ENCODE measurements at places on chromosomes 6 and 20.

GRCh38 chr6:85449388-85449817 is 480 bp upstream of the NT5E start:
- no peak for DNase-seq

- no peak for DNase-seq
These were observed 14.4 kb upstream of the SLC17A2 start for GRCh38 chr6:25944688-25945574.

DNA sequence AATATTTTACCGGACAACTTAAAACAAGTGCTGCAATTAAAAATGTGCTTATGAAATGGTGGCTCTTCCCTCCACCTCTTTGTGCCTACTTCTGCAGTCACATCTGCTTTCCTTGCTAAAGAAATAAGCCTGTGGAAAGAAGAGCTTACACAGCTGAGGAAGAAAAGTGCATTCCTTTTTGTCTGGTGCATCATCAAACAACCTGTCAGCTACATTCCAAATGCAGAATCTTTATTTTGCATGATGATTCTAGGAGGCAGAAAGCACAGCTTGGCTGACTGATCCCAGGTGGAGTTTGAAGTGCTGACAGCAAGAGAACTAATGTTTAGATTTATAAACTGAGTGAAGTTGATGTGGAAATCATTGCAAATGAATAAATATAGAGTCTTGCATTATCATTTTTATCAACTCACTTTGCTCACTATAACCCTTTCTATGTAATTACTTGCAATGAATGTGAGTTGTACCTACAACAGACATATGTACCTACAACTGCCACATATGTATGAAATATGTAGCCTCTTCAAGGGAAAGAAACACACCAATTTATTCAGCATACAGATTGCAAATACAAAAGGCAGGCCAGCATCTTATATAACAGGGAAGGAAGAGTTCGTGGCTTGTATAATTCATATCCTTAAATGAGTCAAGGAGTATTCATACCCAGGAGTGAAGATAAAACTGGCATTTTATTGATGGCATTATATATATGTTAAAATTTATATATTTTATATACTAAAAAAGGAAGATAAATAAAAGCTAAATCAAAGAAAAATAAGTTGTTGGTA is 223.4 kb upstream of the MCHR2 start:
- DNase-seq, result no peak

DNA sequence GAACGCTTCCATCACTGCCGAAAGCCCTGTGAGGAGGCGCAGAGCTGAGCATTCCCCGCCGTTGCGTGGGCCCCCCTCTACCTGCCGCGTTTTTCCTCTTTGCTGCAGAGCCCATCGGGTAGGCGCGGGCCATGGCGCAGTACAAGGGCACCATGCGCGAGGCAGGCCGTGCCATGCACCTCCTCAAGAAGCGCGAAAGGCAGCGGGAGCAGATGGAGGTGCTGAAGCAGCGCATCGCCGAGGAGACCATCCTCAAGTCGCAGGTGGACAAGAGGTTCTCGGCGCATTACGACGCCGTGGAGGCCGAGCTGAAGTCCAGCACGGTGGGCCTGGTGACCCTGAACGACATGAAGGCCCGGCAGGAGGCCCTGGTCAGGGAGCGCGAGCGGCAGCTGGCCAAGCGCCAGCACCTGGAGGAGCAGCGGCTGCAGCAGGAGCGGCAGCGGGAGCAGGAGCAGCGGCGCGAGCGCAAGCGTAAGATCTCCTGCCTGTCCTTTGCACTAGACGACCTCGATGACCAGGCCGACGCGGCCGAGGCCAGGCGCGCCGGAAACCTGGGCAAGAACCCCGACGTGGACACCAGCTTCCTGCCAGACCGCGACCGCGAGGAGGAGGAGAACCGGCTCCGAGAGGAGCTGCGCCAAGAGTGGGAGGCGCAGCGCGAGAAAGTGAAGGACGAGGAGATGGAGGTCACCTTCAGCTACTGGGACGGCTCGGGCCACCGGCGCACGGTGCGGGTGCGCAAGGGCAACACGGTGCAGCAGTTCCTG is 693 bp downstream of the FAM50B start:
- DNase-seq, result no peak

DNA sequence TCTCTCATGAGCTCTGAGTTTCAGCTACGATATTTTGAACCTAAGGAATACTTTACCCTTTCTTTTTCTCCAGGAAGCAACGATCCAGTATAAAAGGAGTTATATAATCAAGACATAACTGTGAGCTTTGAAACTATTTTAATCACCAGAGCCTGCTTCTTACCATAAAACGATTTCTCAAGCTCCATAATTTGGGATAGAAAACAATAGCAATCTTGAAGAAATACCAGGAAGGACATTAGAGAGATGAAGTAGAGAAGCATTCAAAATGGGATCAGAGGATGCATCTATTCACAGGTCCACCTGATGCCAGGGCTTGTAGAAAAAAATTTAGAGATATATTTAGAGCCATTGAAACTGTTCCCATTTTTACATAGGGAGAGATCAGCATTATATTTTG is 135.9 kb downstream of the FUT9 start:
- no peak for DNase-seq

GRCh38 chr6:151695156-151695555 is 112.3 kb upstream of the ESR1 start:
- no peak for DNase-seq

- DNase-seq, result no peak
These were observed 31.4 kb upstream of the SIRPG start for GRCh38 chr20:1688886-1689538.

DNA sequence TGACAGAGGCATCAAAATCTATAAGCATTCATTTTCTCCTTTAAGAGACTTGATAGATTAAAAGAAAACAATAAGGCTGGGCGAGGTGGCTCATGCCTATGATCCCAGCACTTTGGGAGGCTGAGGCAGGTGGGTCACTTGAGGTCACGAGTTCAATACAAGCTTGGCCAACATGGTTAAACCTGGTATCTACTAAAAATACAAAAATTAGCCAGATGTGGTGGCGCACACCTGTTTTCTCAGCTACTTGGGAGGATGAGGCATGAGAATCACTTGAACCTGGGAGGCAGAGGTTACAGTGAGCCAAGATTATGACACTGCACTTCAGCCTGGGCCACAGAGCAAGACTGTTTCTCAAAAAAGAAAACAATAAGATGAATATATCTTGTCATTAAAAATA is 39.3 kb upstream of the LOC128125822 start:
- DNase-seq, result no peak

DNA sequence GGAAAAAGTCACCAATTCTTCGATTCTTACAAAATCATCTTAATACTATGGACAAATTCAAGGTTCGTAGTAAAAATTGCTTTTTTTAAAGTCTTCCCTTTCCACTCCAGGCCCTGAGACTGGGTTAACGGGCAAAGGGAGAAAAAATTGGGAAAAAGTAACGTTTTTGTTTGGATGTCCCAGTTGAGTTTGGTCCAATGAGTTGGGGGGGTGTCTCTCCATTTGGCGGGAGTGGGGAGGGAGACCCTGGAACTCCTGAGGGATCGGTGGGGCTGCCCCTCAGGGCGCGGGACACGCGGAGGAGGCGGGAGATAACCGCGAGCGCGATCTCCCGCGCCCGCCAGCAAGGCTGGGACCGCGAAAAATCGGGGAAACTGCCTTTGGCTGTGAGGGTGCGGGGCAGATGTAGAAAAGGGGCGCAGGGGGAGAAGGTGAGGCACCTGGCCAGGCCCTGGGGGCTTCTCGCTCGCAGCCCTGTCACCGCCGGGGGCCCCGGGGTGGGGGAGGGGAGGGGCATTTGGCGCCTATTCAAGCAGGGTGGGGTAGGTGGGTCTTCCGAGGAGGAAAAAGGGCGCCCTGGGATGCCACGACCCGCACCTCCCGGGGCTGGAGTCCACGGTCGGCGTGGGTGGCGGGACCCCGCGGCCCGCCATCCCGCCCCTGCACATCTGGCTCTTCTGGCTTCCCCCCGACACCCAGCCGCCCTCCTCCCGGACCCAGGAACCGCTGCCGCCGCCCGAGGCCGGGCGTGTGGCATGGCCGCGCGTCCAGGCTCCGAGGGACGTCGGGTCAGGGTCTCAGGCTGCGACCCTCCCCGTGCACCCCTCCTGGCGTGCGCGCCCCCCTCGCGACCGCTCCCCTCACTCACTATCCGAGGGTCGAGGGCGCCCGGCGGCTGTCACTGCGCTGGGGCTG is 595 bp downstream of the FBXO5 start:
- DNase-seq, result peak; percentile 33

- DNase-seq, result peak; percentile 81
These were observed at the start of gene SLC22A23 for GRCh38 chr6:3456898-3457709. SLC22A23 (minus strand) TSS chr6:3457050; CDS start chr6:3456559, 491 bp downstream.

DNA sequence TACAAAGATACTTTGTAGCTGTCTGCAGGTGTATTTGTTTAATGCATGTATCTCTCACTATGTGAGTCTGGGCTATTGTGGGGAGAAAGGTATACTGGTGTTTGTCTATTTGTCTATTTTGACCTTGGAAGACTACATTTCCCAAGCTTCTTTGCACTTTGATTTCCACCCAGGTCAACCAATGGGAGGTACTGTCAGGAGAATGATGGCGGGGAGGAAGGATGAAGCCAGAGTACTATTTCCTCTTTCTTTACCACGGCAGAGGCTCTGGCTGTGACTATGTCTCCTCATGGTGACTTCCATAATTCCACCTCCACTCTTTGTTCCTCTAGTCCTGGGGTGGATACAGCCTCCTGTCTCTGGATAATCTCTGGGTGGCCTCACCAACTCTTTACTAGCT is 23.1 kb downstream of the LBP start:
- DNase-seq, result no peak

- DNase-seq, result no peak
These were observed 63.3 kb downstream of the SMLR1 start for GRCh38 chr6:130890521-130890971.

- no peak for DNase-seq
These were observed 34.0 kb downstream of the KIF25 start for GRCh38 chr6:168031411-168031971.

GRCh38 chr6:6592826-6593475 is 4.4 kb downstream of the LY86 start:
- no peak for DNase-seq

GRCh38 chr20:64104667-64105451 is 2.5 kb downstream of the NPBWR2 start:
- DNase-seq, result no peak

DNA sequence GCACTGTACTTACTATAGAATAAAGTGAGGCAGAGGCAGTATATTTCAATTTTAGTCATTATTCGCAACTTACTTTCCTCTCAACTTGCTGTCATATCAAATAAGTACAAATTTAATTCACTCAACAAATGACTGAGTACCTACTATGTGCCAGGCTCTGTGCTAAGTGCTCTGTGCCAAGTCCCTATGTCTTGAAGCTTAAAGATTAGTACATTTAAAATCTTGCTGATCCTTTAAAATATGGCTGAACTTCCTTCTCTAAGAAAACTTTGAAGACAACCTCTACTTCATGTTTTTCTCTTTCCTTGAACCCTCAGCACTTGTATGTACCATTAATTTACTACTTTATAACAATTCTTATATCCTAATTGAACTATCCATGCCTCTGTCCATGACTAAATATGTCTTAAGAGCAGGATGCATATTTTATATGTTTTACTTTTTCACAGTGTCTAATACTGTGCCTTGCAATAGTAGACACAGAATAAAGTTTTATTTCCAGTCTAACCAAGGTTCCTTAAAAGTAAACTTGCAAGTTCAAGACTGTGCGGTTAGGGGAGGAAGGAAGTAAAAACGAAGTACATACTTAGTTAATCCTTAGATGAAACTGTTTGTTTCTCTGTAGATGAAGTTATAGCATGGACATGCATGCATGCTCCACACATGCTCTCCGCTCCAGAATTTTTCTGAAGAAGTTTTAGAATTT is 10.0 kb upstream of the LATS1 start:
- no peak for DNase-seq

GRCh38 chr20:53402233-53403005 is 191.2 kb downstream of the ZNF217 start:
- DNase-seq, result no peak

DNA sequence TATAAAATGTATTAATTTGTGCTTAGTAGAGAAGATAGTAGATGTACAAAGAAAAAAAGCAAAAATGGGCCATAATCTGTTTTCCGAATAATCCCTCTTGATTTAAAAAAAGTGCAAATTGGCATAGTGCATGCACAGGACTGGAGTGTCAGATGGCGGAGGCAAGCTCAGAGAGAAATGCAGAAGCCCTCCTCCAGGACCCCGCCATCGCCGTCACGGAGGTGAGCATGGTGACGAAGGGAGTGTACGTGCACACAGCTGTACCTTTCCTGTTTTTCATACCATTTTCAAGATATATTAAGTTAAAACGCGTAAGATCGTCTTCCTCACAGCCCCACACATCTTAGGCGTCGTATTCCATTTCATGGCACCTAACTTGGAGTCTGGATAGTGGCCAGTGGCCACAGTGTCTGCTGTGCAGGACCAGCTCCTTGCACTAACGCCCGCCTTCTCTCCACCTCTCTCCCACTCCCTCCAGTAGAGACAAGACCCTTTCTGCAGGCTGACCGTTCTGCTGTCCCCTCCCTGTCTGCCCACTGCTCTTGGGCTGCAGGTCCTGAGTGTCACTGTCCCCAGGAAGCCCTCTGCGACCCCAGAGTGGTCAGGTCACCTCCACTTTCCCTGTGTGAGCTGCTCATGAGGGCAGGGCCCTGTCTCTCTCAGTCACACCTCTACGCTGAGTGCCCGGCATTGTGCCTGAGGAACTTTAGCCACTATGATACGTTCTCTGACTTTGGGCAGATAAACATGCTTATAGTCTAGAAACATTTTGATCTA is 9.8 kb downstream of the DUSP22 start:
- DNase-seq, result no peak

DNA sequence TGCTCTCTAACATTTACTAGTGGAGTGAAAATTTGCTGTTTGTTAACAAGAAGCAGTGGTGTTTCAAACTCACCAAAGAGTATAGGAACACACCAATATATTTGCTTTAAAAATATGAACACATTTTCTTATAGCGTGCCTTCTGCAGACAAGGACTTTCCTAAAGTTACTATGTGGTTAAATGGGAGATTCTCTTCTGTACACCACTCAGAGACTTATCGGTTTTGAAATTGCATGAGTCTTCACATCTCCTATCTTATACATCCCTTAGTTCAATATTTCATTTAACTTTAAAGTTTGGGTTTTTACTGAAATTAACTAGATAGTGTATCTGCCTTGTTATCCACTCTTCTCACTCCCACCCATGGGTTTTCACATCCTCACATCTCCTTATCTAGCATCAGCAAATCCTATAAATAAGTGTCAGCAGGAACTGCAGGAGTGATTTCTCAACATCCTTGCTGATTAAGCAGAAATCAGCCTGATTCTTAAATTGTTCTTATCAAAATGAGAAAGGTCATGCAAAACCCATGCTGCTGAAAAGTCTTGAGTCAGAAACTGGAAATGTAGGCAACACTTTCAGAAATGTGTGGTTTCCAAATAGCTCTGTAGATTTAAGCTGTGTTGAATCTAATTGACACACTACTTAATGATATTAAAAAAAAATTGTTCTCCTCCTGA is 1075.6 kb upstream of the GJE1 start:
- no peak for DNase-seq

GRCh38 chr20:40293740-40294139 is 395.3 kb downstream of the MAFB start:
- DNase-seq, result no peak

Measured in NCI-H1436 (cell line).